ENCODE measurements at places on chromosomes 6 and 20. TPM values are rescaled to one million over a fixed set of nuclear protein-coding genes. Genes with fewer than 3 reads are reported as not detected.

DNA sequence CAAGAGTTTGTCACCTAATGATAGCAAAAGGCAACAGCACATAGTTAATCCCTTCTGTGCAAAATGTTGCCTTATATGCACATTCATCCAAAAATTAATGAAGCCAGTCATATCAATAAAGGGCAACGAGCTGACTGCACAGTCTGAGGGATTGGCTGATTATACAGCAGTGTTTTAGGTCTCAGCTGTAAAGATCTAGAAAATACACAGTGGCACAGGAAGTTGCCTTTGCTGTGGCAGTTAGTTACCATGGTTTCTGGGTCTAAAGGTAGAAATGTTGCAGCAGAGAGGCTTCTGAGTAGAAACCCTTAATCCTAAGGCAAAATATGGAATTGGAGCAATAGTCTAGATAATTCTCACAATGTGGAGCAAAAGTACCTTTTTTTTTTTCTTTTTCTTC lies 89.7 kb downstream of the SMPDL3A start:
- no peak for DNase-seq

- no peak for DNase-seq
These were observed 205.2 kb upstream of the MARCKS start for GRCh38 chr6:113651920-113652319.

DNA sequence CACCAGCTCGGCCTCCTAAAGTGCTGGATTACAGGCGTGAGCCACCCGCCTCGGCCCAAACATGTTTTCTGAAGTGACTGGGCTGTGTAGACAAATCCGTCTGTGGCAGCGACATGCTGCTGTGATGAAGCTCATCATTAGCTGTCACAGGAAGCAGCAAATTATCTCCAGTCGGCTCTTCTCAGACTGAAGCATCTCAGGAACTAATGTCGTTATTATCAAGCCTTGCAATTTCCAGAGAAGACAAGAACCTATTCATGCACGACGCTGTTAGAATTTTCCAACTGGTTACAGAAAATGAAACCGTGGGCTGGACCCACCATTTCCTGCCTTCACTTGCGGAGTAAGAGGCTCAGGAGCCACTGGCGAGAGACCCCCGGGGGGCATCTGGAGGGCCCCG lies 17.1 kb upstream of the NTSR1 start:
- no peak for DNase-seq

GRCh38 chr6:41284726-41285125 lies 1.8 kb downstream of the TREM1 start:
- no peak for DNase-seq

GRCh38 chr6:149336609-149336928 lies 19.1 kb downstream of the TAB2 start:
- no peak for DNase-seq

DNA sequence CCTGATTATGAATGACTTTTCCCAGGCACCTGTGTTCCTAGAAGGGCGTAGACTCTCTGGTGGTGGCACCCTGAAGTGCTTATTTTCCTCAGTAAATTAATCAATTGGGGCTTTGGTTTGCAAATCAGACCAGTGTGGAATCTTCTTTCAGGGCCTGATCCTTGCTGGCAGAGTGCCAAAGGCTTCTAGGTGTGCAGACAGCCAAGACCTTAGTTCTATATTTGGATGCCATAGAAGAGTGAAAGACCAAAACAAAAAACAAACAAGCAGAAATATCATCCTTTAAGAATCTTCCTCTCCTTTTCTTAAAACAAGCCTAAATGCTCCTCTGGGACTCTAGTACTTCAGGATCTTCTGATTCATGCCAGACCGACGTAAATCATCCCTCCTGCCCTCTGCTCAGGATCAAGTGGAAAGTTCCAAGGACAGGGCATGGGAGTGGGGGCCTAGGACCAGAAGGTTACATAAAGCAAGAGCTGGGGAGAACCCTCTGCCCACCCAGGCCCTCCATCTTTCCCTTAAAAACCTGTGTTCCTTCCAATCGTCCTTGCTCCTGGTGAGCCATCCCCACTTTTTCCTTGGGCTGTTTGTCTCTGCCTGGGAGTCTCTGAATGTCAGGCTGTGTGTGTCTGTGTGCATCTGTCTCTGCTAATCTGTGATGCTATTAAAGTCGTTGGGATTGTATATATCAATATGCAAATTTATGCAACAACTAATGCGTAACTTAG lies 70.5 kb upstream of the MYLIP start:
- no peak for DNase-seq

DNA sequence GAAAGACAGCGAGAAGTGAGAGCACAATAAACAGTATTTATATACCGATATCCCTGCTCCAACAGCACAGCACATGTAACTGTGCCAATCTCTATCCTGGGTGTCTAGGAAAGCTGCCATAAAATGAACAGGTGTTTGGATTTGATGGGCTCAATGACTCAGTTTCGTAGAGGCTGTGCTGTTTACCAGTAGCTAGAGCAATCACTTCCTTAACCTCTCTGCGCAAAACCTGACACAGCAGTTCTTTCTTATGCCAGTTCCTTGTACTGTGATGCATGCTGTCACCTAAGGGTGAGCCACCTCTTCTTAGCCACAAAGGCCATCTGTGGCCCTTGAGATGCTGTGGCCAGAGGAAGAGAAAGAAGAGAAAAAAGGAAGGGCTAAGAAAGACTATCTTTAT lies 59.3 kb downstream of the SHPRH start:
- no peak for DNase-seq

GRCh38 chr6:32148289-32149091 lies 3.2 kb downstream of the PRRT1 start:
- no peak for DNase-seq

DNA sequence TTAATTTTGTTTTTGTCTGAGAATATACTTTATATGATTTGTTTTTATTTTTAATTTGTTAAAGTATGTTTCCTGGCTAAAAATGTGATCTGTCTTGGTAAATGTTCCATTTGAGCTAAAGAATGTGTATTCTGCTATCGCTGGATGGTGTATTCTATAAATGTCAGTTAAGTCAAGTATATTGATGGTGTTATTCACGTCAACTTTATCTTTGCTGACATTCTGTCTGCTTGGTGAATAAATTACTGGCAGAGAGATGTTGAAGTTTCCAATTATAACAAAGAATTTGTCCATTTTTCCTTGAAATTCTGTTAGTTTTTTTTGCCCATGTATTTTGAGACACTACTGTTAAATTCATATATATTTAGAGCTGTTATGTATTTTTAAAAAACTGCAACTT lies 1131.8 kb upstream of the GJE1 start:
- no peak for DNase-seq

DNA sequence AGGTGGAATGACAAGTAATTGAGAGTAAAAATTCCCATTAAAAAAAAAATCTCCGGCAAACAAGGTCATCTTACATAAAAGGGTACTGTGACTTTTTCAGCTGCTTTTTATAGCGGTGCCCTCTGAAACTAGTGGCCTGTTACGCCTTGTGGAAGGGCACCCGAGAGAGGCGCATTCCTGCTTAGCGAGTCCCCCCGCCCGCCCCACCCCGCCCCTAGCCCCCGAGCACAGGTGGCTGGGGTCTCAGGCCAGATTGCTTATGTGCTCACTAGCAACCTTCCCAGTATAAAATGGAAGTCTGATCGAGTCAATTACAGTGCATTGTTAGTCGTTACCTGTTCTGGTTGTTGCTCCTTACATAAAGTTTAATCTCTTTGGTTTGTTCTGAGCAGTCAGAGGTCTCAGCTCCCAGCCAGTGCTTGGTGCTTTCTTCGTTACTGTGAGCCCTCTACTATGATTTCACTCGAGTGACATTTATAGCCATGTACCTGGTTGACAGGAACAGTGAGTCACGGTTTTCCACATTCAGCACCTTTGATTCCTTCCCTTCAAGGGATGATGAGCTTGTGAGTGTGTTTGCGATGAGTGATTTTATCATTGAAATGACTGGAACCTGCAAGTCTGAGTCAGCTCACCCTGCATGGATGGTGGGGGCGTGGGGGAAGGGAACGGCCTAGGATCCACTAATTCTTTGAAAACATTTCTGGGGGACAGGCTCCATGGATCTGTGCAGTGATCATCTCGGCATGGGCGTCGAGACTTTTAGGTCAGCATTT lies 47.6 kb downstream of the ZDHHC14 start:
- DNase-seq, result peak; percentile 36

DNA sequence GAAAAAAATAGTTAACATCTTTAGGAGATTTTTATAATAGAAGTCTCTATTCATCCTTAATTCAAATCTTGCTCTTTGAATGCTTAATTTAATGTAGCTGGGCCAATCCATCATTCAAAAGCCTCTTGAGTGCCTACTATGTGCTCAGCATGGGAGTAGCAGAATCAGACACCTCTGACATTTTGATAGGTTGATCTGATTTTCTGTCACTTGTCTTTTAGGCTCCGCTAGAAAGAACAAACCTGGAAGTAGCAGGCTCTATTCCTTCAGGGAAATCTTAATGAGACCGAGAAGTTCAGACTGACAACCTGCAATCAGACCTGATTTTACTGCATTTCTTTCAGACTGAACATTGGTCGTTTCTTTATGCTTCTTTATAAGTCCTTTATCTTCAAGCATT lies 588.6 kb upstream of the MANEA start:
- DNase-seq, result no peak

DNA sequence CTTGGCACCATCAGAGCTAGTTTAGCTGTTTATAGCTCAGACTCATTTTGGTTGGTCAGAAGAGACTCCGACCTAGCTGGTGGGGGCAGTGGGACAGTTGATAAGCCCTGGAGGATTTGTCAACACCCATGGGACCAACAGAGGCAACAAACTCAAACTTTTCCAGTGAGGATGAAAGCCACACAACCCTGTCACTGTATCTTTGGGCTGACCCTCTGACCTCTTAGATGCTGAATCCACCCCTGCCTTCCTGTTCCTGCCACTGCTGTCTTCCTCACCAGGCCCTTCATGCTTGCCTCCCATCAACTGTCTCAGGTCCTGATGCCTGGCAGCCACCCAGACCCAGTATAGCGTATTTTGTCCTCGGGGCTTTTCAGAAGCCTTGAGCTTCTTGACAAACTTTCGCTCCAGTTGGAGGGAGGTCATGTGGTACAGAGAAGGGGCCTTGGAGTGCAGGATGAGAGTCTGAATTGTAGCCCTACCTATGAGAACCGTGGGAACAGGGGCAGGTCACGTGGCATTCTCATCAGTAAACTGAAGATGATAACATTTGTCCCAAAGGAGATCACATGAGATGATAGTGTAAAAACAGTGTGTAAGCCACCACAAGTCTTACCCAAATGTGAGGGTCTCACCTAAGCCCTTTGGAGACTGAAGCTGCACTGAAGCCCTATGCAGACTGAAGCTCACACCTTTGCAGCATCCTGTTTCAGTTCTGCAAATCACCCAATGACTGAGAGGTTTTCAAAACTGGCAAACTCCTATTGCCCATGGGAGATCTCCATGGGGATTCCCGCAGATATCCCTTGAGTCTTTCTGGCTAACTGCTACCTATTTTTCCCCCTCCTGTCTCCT lies 72.0 kb upstream of the F13A1 start:
- no peak for DNase-seq

DNA sequence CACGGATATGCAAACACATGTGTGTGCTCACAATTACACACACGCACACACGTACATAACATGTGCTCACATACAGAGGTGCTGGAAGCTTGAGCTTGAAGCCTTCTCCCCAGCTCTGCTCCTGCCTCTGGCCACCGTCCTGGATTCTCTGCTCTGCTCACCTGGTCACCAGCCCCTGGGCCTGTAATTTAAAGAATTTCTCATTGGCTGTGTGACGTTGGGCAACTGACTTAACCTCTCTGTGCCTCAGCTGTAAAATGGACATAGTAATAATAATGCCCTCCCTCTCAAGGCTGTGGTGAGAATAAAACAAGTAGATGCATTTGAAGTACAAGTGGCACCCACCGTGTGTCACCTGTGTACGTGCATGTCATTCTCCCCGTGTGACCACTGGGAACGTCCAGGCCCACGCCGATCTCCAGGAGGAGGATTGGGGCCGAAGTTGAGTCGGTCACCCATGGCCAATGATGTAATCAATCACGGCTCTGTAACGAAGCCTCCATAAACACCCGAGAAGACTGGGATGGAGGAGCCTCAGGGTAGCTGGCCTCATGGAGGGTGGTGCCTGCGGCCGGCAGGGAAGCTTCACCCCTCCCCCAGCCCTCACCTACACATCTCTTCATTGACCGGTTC lies 160.9 kb upstream of the AFDN start:
- no peak for DNase-seq

- DNase-seq, result no peak
These were observed 1027.4 kb upstream of the FLRT3 start for GRCh38 chr20:15364781-15365180.

DNA sequence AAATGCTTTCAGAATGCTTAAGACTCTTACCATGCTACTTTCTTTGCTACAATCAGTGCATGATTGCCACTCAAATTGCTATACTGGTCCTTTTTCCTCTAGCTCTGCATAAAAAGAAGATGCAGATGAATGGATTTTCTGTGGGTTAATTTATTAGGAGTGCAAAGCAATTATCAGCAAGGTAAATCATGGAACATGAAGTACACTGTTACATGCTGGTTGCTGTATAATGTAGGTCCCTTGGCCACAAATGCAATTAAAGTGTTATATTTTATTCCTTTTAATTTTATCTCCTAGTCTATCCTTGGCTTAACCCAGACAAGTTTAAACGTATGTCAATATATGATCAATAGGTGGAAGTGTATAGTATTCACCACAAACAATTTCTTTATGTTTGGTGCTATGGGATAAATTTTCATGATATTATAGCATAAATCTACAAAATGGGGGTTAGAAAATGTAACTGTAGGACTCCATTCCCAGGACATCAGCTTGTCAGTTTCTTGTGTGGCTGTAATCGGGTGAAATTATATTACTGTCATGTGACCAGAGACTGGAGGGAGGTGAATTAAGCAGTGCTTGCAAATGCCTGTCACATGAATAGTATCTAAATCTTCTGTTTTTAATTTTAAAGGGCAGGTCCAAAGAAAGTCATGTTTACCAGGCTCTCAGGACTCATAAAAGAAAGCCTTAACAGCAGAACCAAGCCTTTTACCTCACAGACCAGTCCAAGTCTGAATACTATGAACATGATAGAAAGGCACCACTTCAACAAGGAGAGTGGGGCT lies 176.9 kb upstream of the ID4 start:
- DNase-seq, result no peak

GRCh38 chr6:80126657-80127345 lies 20.3 kb downstream of the BCKDHB start:
- DNase-seq, result peak; percentile 12

DNA sequence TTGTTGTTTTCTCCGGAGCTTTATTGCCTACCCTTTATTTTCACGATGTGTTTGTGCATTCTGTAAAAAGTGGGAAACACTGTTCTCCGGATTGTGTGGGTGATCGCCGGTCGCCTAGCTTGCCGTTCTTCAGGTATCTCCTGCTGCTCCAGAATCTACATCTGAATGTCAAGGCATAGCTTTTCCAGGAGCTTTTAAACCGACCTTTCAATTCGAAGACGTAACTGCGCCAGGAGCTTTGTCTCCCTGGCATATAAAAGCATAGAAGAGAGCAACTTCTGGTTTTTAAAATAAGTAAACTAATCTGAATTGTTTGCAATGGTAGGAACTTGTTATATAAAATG lies 96.0 kb downstream of the HFE start:
- DNase-seq, result no peak

GRCh38 chr6:106321940-106322339 lies 3.6 kb downstream of the ATG5 start:
- DNase-seq, result no peak

BPIFB2 gene
- not detected for total RNA-seq

PARD6B gene
- 153 TPM for total RNA-seq

DEFB124 gene
- not detected for total RNA-seq

SULF2 gene
- total RNA-seq, result 66.1 TPM

TRIM38 gene
- total RNA-seq, result 0.70 TPM

C20orf96 gene
- total RNA-seq, result 10.3 TPM

LMBRD1 gene
- total RNA-seq, result 27.5 TPM

All from Caco-2 (cell line).